ENCODE measurements at places on chromosomes 3 and 15. TPM values are rescaled to one million over a fixed set of nuclear protein-coding genes. Genes with fewer than 3 reads are reported as not detected.

CACNA2D2 gene
- total RNA-seq = not detected

IL17RB gene
- total RNA-seq = 0.35 TPM

NFKBIZ gene
- total RNA-seq = 38.4 TPM

SLC7A14 gene
- 0.60 TPM for total RNA-seq

ECE2 gene
- not detected for total RNA-seq

FEZF2 gene
- total RNA-seq = not detected

SCAANT1 gene
- not detected for total RNA-seq

GOLGA8N gene
- total RNA-seq = 4.2 TPM

CCR1 gene
- total RNA-seq = not detected

MCTP2 gene
- 4.7 TPM for total RNA-seq

PARP15 gene
- not detected for total RNA-seq

LARP6 gene
- 61.9 TPM for total RNA-seq

U2SURP gene
- total RNA-seq = 36.7 TPM

ARPC4 gene
- total RNA-seq = 143 TPM

GOLGA8H gene
- 0.30 TPM for total RNA-seq

FGF7 gene
- 5.2 TPM for total RNA-seq

SLC12A1 gene
- not detected for total RNA-seq

GOLGA6L24 gene
- total RNA-seq = not detected

SPESP1 gene
- total RNA-seq = 0.59 TPM

SPATA12 gene
- total RNA-seq = under 0.01 TPM

Measured in smooth muscle cell of the coronary artery (primary cell).